LoVo (cell line): ENCODE measurements at places on chromosomes 5 and 9.

DNA sequence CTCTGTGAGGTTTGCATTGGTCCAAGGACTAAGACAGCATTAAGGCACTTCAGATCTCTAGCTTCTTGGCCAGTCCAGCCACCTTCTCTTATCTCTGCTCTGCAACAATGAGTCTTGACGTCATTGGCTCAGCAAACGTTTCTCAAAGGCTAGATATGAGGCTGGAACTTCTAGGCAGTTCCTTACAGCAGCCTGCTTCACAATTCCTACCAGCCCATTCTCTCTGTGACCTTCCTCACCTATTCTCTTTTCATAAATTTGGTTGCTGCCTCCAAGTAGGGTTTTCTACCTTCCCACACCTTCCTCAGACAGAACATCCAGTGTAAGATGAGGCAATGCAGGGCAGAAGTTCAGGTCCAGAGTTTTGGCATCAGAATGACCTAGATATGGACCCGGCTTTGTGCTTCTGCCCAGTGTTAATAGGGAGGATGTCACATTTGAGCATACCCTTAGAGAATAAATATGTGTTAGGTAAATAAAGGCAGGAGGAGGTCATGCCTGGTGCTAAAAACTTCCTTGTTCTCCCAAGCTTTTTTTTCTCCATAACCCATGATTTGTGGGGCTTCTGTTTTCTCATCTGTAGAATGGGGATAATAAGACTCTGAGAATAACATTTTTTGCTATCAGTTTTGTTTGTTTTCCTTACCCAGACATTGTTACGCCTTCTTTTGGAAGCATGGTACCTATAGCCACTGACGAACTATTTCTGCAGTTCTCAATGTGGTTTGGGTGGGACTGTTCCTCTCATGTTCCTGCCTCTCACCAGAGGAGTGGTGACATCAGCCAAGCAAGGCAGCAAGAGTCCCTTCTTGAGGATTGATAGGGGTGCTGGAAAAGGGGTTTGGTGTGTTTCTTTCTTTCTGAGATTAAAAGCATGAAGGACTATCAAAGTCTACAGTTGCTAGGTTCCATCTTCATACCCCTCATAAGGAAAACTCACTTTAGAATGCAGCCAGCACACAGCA, 220.6 kb upstream of the TRIM32 start:
- DNase-seq: no peak

DNA sequence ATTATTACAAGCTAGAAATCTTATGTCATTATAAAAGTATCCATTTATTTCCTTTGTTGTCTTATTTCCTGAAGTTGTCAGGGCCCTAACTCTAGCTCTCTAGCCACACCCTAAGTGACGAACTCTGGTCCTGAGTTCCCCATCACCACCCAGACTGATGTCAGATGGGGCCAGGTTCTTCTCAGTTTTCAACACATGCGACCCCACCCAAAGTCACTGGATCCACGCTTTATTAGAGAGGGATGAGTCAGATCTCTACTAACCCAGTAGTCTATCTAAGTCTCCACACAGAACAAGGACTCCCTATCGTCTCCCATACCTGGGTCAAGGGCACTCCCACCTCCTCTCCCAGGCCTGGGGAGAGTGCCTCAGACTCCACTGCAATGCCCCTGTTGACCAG, 6.8 kb upstream of the FEM1C start:
- DNase-seq: peak; percentile 53

DNA sequence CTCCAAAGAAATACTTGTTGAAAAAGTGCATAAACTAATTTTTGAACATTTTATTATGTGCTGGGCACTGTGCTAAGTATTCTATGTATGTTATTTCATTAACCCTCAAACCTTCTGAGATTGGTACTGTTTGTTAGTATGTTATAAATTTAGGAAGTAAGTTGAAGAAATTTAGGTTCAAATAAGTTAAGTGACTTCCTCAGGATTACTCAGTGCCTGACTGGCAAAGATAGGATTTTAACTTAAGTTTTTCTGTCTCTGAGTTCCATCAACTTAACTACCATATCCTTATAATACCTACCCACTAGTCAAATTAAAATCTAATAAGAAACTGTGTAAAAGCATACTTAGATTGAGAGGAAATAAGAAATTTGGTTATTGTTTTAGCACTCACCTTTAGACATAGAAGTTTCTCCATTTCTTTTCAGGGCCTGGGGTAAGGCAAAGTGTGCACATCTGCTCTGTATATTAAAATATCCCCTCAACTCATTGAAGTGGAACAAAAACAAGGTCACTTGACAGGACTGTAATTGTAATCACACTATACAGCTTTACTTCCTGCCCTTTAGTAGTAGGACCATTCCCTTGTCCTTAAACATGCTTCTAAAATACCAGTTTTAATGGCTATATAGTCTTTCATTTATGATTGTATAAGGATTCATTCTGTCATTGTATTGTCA, 15.2 kb downstream of the TGFBR1 start:
- no peak for DNase-seq

DNA sequence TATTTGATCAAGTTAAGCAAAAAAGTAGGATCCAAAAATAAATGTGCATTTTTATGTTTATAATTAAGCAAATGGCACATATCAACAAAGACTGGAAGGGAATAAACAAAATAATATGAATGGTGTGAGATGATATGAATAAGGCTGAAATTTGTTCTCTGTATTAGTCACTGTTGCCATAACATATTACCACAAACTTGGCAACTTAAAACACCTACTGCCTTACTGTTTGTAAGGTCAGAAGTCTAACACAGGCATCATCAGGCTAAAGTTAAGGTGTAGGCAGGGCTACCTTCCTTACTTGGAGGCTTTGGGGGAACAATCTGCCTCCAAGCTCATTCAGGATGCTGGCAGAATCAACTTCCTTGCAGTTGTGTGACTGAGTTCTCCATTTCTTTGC, 19.3 kb downstream of the PGGT1B start:
- no peak for DNase-seq

DNA sequence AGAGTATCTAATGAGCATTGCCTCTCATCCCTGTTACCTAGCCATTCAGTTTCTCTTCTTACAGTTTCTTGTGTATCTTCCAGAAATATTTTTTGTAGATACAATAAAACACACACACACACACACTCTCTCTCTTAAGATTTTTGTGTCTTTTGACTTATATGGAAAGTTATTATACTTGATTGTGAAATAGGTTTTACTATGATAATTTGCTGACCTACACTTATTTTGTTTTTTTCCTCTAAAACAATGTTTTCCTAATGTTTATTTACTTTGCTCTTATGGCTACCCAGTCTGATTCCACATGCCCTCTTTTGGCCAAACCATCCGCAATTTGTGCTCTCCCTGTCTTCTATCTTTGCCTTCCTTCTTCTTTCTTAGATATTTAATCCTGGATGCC, 25.3 kb downstream of the LRRTM2 start:
- no peak for DNase-seq
